Dermis microvascular lymphatic vessel endothelial cell (primary cell): ENCODE measurements at places on chromosomes 2 and 18.

- DNase-seq: no peak
These were observed 90.1 kb downstream of the SPIRE1 start for GRCh38 chr18:12567849-12568248.

GRCh38 chr2:238438856-238439849 is 12.4 kb downstream of the ASB1 start:
- DNase-seq: no peak

DNA sequence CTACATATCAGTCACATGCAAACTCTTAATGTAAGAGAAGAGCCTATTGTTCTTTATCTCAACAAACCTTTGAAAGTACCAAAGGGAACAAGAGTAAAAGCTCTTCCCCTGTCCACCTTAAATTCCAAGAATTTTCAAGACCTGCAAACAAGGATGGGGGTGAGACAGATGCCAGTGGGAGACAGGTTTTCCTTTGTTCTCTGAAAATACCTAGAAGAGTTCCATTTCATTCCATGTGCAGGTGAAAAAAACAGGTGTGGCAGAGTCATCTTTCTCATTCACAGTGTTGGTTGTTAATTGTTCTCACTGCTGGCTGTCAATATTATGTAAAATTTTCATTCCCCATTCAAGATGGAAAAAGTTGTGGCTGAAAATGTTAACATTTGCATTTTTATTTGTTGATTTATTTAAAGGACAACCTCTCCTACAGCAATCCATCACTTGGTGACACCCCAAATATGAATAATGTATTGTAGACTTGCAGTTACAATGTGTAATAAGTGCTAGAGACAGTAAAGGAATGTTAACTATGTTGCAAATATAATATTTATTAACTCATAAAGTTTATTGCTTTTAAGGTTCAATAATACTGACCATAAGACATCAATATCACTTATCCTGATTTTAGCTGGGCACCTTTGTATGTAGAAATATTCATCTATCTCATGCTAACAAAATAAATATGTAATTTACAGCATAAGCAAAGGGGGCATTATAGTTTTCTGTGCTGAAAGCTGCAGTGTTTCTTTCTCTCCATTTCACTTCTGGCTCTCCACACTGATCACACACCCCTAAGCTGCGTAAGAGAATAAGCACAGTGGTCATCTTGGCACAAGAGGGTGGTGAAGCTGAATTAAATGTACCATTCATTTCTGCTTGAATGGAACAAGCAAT is 347.0 kb downstream of the KIAA1328 start:
- DNase-seq: no peak

DNA sequence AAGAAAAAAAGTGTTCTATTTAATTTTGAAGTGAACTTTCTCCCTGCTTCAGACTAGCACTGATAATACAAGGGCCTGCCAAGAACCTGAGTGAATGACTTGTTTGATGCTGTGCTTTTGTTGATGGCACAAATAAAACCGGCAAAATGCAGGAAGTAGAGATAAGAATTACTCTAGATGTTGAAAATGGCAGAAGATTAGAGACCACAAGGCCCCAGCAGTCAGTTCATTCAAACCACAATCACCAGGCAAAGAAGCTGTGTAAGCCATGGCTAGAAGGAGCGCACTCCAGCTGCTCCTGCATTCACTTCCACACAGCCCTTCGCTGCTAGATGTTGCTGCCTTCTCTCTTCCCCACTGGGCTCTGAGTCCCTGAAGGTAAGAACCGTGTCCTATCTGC is 297.1 kb downstream of the AGPS start:
- DNase-seq: no peak

DNA sequence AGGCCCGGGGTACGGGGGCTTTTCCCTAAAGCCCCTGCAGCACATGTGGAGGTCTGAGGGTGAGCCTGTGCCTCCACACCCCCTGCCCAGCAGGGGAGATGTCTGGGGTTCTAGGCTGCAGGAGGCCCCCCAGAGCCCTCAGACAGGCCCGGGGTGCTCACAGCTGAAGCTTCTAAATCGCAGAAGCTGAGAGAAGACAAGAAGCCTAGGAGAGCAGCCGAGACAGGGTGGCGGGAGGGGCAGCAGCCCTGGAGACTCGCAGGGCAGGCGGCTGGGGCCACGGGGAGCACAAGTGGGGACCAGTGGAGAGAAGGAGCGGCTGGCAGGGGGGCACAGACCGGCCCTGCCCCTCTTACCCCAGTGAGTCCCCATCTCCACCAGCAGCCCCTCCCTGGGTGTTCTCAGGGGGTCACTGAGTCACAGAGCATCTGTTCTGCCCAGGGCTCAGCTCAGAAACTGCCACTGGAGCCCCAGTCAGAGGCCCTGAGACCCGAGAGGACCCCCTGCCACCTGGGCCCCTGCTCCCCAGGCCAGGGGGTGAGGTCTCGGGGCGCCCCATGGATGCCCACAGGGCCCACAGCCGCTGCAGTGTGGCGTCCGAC is 26.1 kb downstream of the GPC1 start:
- DNase-seq: no peak

GRCh38 chr2:113212245-113213060 is 38.7 kb downstream of the PSD4 start:
- no peak for DNase-seq

DNA sequence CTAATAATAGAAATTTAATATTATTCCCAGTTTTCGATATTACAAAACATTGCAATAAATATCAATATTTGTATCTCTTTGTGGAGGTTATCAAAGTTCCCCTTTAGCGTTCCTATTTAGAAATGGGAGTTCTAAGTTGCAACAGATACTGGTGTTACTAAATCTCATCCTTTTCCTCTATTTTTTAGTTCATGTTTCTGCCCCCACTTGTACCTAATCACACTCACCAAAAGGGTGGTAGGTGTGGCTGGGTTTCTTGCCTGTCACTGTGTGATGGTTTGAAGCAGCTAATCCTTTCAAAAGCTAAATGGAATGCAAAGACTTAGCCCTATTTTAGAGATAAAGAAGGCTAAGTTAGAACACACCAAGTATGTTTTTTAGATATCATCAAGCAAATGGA is 997.9 kb downstream of the TSN start:
- no peak for DNase-seq

DNA sequence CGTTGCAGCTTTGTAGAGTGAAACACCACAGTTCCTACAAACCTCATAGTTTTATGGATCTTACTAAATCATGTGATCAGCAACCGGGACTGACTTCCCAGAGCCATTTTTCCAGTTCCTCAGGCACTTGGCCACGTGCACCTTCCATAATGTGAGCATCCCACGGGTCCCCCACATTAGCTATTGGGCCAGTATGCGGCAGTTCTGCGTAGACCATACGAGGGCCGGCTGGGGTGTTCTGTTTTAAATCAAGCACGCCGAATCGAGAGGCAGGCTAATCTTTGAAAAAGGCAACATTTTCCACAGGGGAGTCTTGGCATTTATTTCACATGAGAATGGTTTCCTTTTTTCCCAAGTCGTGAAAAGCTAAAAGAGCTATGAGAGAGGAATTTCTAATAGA is 135.6 kb upstream of the CCDC195 start:
- DNase-seq: no peak

DNA sequence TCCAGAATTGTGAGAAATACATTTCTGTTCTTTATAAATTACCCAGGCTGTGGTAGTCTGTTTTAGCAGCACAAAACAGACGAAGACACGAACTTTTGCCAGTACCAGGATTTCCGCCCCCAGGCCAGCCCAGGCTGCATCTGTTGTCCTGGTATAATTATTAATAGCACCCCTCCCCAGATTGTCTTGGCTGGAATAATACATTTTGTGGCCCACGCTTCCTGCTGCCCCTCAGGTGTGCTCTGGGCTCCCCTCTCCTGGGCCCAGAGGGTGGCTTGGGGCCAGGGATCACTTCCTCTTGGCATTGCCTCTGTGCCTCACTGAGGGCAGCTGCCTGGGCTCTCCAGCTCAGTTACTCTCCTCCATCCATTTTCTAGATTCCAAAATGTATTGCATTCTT is 102.1 kb upstream of the HS6ST1 start:
- DNase-seq: no peak

GRCh38 chr2:66582987-66583880 is 148.3 kb downstream of the MEIS1 start:
- no peak for DNase-seq

DNA sequence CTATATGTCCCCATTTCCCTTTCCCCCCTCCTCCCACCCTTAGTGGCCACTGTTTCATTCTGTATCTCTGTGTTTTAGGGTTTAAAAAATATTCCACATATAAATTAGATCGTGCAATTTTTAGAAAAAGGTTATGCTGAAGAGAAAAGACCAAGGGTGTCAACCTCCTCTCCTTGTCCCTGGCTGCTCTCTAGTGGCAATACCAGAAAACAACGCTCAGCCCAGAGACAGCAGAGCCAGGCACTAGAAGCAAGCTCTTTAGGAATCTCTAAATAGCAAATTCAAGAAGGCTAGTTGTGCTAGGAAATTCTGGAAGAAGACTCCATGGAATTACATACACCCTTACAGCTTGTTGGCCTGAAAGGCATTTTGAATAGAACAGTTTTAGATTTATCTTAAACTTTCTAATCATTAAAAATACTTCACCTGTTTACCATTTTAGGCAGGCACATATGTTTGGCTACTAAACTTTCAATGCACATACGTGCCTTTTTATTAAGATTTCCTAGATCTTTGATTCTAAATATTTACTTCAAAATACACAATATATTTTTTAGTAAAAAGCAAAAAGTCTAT is 35.1 kb upstream of the RASGRP3 start:
- DNase-seq: peak; percentile 86

GRCh38 chr2:86518481-86518880 is 44.8 kb downstream of the CHMP3 start:
- peak; percentile 1 for DNase-seq

- no peak for DNase-seq
These were observed 84.1 kb downstream of the CDK15 start for GRCh38 chr2:201890453-201890852.

- peak; percentile 34 for DNase-seq
These were observed 198.7 kb downstream of the MCFD2 start for GRCh38 chr2:46716927-46717326.

- no peak for DNase-seq
These were observed 33.6 kb downstream of the PLEKHA3 start for GRCh38 chr2:178513876-178514275.

- peak; percentile 44 for DNase-seq
These were observed 340.5 kb downstream of the PARD3B start for GRCh38 chr2:204885747-204886146.

- no peak for DNase-seq
These were observed 17.9 kb downstream of the LPIN1 start for GRCh38 chr2:11764359-11764758.

GRCh38 chr18:60555625-60556024 is 183.1 kb upstream of the MC4R start:
- no peak for DNase-seq

GRCh38 chr18:58392324-58393000 is 236.4 kb downstream of the ALPK2 start:
- peak; percentile 76 for DNase-seq

- DNase-seq: no peak
These were observed 648.9 kb upstream of the SALL3 start for GRCh38 chr18:78330766-78331165.

GRCh38 chr2:54366487-54367280 is 89.4 kb upstream of the SPTBN1 start:
- no peak for DNase-seq

GRCh38 chr2:109674894-109675534 is 60.9 kb downstream of the SOWAHC start:
- no peak for DNase-seq

DNA sequence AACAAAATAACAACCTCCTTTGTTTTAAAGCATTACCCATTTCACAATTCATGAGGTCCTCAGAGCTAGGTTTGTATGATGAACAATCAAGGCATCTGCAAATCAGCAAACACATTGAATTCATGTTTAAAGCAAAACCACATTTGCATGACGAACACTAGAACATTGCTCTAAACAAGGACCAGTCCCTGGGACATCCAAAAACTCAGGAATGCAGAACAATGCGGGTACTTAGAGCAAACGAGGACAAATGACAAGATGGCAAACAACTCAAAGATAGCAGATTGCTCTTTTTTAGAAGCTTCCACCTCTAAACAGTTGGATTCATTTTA is 45.7 kb upstream of the RALBP1 start:
- no peak for DNase-seq

GRCh38 chr2:116716038-116716437 is 1098.5 kb upstream of the DDX18 start:
- DNase-seq: no peak

- peak; percentile 50 for DNase-seq
These were observed 270.3 kb downstream of the NEDD4L start for GRCh38 chr18:58314284-58314683.

DNA sequence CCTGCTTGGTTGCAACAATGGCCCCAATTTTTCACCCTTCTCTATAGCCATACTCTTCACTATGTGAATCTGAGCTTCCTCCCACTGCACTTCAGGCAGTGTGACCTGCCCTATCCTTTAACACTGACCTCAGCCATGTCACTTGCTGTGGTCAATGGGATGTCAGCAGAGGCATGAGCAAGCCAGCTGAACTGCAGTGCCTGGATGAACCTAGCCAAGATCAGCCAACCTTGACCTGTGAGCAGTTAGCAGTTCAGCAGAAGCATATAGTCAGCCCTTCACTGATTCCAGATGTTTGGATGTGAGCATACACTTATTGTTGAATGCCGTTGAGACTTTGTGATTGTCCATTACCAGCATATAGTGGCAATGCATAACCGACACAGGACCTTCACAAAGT is 63.4 kb upstream of the BOD1L2 start:
- no peak for DNase-seq

DNA sequence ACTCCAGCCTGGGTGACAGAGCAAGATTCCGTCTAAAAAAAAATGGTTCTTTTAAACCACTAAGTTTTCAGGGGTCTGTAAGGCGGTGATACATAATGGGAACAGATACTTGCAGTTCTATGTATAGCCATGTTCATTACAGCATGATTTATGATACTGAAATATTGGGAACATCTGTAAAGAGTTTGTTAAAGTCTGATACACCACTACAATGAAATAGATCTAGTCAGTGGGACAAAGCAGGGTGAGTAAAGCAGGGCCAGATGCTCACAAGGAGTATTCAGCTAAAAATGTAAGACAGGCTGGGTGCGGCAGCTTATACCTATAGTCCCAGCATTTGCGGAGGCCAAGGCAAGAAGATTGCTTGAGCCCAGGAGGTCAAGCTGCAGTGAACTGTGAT is 6.2 kb upstream of the ING5 start:
- DNase-seq: no peak

- no peak for DNase-seq
These were observed 837.4 kb downstream of the LRRTM4 start for GRCh38 chr2:76684756-76685155.

- no peak for DNase-seq
These were observed 347.3 kb downstream of the ARHGAP15 start for GRCh38 chr2:143476336-143477087.

DNA sequence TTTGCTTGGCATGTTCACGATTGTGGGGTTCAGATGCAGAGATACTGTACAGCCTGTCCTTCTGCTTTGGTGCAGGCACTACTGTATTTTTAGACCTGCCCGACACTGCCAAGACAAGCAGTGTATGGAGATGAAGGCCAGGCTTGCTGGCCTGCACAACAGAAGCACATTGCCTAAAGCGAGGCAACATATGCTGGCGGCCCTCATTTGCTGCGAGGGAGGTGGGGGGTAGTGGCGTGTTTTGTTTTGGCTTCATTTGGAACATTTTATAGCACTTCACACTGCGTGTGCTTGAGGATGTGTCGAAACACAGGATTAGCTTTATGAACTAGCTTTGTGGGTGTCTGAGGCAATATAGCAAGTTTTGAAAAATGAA is 27.0 kb downstream of the TMEM182 start:
- no peak for DNase-seq
